Cerebellar nuclear complex (tissue), 1 donor: ENCODE measurements at places on chromosomes 11 and 22.

- no peak for DNase-seq
Observed at GRCh38 chr11:66365711-66366619, 5.6 kb downstream of the SLC29A2 start.

GRCh38 chr22:30806391-30806861, 111.8 kb downstream of the OSBP2 start:
- DNase-seq, result no peak

- DNase-seq, result no peak
Observed at GRCh38 chr11:82767123-82767522, 33.5 kb upstream of the FAM181B start.

DNA sequence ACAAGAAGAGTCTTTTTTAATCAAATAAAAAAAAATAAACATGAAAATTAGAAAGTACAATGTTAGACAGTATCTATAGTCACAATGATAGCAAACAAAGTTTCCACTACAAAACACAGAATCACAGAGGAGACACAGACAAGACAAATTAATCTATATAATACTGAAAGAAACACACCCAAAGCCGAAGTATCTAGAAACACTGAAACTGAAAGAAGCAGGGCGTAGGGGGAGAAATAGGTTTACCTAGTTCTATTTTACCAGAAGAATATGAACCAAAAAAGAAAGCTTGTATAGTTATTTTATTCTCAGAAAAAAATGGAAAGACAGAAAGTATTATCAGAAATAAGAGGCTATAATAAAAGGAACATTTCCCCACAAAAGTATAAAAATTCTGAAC, 27.1 kb upstream of the NUP50 start:
- no peak for DNase-seq

DNA sequence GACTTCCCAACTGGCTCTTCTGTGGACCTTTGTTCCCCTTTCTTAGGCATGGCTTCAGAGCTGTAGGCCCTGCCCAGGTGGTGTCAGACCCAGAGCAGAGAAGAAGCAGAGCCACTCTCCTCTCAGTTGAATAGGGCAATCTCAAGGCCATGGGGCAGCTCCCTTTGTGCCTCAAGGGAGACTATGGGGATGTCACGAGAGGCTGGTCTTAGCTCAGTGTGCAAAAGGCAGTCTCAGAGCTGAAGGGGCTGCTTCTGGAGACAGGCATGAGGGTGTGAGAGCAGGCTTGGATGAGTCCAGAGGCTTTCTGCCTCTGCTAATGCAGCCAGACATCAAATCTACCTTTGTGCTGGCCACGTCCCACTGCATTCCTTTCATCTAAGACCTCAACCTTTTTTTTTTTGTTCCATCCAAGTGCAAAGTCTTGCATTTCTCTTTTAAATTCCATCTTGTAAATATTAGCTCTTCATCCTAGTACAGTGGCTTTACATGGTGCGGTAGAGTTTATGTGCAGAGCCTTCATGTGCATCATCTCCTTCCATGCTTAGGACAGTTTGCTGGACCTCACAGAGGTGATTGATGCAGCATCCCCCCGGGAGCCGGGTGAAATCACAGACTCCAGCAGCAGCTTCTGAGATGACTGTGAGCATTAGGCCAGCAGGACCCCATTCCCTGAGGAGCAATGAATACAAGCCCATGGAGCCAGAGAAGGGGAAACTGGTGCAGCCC, 34.2 kb upstream of the FCHSD2 start:
- no peak for DNase-seq

DNA sequence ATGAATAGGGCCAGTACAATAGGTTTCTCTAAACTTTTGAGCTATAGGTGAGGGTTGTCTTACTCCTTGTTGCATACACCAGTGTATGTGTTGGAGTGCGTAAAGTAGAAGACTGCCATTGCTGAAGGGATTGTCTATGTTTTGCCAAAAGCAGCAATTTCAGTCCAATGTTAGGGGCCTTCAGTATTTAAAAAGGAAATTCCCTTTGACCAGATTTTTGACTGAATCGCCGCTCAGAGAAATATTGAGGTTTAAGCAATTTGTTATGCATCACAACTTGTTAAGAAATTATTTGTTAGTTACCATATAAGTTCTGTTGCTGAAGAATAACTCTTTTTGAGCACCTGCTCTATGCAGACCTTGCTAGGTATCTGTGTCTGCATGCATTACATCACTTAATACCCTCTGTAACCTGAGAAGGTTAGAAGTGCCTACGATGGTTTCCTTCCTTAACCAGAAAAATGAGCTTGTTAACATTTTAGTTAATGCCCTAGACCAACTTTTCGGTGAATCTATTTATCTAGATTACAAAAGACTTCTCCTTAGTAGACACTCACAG, 33.9 kb downstream of the MMP20 start:
- DNase-seq, result no peak

DNA sequence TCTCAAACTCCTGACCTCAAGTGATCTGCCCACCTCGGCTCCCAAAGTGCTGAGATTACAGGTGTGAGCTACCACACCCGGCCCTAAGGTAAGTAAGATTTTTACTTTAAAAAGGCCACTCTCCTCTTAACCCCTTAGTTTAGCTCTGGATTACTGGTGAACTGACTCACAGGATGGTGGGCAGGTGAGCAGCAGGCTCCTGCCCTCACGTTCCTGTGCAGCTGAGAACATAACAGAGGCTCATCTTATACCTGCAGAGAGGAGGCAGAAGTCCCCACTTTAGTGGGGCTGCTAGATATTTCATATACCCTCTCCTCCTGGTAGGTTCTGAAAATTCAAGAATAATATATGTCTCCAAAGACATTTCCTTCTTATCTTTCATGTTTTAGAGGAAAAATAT, 17.1 kb upstream of the SERPIND1 start:
- DNase-seq, result no peak
